ENCODE measurements at places on chromosomes 3 and 15.

DNA sequence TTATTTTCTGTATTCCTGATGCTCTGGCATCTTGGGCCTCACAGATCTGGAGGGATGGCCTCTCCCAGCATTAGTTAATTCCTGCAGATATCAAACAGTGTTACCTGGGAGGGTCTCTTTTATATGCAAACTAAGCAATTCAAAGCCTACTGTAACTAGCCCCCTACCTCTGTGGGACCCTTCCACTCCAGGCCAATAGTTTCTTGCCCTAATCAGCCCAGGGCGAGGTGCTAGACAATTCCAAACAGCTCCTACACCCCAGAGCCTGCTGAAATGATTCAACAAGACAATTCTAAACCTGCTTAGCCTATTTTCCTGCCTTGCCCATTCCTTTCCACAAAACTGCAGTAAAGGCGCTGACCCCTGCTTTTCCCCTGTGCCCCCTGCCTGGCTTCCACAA lies 106.6 kb upstream of the IGSF10 start:
- DNase-seq = no peak

DNA sequence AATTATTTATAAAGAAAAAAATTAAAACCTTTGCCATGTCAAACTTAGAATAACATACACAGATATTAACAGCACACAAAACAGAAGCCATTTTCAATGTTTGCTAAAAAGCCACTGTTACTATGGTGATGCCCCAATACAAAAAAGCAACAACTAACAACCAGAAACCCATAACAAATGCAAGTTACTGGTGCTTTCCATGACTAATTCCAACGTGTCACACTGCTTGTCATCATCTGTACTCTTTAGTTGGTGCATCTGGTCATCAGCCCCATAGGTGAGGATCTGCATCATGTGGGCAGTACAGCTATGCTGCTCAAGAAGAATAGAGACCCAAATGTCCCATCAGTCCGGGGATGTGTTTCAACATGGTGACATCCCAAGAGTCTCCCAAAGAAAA lies 52.8 kb downstream of the ATP8B4 start:
- DNase-seq = peak; percentile 70

GRCh38 chr3:118799303-118799702 lies 235.3 kb downstream of the IGSF11 start:
- DNase-seq = no peak

GRCh38 chr3:45065373-45065720 lies 39.2 kb downstream of the CLEC3B start:
- DNase-seq = no peak

GRCh38 chr3:42032693-42033349 lies 58.3 kb upstream of the TRAK1 start:
- peak; percentile 65 for DNase-seq

GRCh38 chr15:52558196-52558595 lies 10.6 kb downstream of the ARPP19 start:
- DNase-seq = peak; percentile 83

GRCh38 chr3:55297706-55298105 lies 189.4 kb downstream of the WNT5A start:
- no peak for DNase-seq

GRCh38 chr3:108222853-108223565 lies 785 bp upstream of the IFT57 start:
- peak; percentile 30 for DNase-seq

DNA sequence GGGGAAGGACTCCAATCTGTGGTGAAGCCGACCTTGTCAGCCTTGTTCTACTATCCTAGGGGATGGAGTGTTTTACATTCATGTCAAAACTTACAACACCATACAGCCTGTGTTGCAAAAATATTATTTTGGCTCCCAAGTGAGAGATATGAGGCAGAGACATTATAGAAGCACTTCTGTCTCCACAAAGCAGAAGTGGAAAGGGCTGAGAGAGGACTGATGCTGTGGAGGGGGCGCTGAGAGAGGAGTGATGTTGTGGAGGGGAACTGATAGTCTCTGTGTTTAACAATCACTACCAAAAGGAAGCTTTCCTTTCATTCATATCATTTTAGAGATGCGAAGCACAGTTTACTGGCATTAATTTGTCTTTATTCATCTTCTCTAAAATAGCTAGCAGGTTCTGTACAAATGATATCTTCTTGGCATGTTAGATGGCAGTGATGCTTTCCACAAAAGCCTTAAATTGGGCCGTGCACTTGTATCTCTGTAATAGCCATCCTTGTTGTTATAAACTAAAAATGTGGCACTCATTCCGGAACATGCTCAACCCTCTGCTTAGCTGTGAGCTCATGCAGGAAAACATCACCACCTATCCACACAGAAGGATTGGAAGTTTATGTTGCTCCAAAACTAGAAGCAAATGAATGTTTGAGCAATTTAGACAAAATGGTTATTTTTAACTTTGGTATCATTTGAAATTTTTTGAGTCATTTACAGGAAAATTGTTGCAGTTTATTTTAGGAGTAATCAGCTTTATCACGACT lies 134.6 kb upstream of the TP63 start:
- DNase-seq = no peak

- DNase-seq = no peak
These were observed 363.2 kb upstream of the NAALADL2 start for GRCh38 chr3:174495928-174496327.

DNA sequence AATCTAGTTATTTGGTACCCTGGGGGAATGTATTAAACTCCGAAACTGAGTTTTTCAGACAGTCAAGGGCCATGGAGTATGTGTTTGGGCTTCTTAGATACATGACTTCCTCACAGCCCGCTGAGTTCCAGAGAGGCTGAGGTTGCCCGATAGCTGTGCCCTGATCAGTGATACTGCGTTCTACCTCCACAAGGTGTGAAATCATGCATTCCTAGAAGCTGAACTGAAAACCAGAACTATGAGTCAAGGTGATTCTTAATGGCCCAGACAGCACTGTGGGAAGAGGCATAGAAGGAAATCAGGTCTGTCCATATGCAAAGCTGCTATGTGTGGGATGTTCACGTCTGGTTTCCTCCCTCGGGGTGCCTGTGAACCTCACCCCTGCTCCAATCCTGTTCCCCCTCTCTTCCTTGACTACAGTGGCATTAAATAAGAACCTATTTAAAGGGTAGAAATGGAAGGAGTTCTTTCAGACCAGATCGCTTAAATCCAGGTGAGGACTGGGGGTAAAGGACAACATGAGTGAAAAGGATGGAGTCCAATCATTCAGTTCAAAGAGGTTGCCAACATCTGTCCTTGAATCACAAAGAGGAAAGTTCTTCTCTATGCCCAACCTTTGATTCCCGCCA lies 74.3 kb downstream of the MYO1E start:
- DNase-seq = peak; percentile 42

- DNase-seq = no peak
These were observed 2.7 kb downstream of the TYRO3 start for GRCh38 chr15:41561777-41562145.

GRCh38 chr3:180036671-180037455 lies at the start of gene PEX5L:
TSS of gene PEX5L (minus strand) at chr3:180036937. CDS start at chr3:180036599, 338 bp downstream.
- no peak for DNase-seq

GRCh38 chr15:84633311-84634227 lies 20.5 kb downstream of the WDR73 start:
- peak; percentile 71 for DNase-seq

DNA sequence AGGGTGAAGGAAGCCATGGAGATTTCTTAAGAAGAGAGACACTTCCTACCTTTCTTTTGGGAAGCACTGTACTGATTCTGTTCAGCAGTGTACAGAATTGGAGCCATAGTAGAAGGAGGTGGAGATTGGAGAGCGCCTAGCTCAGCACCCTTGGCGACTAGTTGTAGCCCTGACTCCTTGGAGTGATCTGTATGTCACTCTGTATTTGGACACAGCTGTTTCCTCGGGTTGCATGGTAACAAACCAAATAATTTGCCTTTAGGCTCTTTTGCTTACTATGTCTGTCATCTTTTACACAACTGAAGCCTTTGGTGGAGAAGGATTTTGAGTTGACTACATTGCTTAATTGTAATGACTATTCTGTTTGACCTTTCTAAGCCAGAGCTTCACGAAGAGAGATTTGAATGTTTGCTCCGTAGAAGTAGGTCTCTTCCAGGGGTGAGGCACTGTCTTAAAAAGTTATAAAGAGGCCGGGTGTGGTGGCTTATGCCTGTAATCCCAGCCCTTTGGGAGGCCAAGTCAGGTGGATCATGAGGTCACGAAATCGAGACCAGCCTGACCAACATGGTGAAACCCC lies 77.1 kb downstream of the AKAP13 start:
- peak; percentile 14 for DNase-seq

DNA sequence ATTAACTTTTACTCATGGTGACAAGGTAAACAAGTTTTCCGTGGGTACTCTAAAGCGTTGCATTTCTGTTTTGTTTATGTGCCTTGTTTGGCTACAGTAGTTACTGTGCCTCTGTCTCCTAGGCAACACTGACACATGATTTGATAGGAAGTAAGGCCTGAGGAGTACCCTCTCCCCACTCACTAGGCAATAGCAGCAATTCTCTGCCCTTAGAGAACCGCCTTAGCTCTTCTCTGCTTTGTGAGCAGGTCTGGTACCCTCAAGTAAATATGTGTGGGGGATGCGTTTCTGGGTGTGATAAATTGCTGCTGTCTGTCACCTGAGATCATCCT lies at the start of gene IL5RA:
Gene IL5RA (minus strand): TSS at position 76 of the 332 bp plus-strand sequence. CDS start 5,390 bp downstream, outside the sequence.
- DNase-seq = no peak

GRCh38 chr3:179174316-179174715 lies 26.2 kb downstream of the PIK3CA start:
- DNase-seq = no peak

- DNase-seq = no peak
These were observed 195.7 kb upstream of the KCNMB2 start for GRCh38 chr3:178340506-178340905.

DNA sequence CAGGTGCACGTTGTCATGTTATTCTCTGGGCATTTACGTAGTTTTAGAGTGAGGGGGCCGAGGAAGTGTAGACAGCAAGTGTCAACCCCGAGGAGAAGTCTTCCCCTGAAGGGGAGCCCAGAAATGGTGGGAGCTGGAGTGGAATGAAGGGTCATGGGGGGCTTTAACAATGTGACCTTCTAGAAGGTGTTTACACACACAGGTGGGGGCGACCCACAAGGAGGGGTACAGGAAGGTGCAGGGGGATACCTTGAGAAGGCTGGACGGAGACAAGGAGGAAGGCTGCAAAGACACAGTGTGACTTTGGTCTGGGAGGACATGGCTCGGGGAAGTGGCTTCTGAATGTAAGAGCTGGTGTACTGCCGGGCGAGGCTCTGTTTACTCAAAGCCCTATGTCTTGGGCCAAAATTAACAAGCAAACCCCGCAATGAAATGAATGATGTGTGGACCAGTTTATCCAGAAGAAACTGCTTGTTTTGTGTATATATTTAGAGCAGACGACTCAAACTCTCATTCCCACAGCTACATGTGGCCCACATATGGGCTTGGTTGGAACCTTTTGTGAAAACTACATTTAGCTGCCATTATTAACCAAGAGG lies 18.7 kb downstream of the TRPM1 start:
- no peak for DNase-seq

DNA sequence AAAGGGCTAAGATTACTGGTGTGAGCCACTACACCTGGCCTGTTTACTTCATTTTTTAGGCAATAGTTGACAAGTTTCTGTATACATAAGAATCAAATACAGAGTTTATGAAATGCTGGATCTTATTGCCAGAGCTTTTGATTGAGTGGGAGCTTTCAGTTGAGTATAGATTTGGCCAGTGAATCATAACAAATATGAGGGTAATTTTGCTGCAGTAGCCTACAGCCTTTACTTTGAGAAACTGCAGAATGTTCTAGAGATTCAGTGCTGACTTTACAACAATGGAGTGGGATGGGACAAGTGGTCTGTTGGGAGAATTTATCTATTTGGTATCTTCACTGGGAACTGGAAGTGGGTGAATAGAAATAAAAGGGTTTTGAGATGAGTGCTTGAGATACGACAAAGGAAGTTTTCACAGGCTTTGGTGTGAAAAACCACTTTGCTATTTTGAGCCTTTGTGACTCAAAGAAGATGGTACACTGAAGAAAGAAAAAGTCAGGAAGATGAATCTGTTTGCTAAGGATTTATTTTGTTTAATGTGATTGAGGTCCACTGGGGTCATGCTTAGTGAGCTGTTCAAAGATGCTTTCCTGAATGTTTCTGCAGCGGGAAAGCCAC lies 227.8 kb downstream of the UBE2E2 start:
- DNase-seq = no peak

DNA sequence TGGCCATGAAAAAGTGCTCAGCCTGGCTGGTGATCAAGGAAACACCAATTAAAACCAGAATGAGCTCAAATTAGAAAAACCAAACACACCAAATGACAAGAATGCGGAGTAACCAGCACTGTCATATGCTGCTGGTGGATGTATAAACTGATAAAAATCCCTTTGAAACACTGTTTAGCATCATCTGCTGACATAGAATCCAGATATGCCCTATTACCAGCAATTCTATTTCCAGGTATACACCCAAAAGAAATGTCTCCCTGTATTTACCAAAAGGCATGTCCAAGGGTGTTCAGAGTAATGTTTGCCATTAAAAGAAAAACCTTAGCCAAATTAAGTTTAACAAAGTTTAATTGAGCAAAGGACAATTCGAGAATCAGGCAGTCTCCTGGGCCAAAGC lies 138.6 kb downstream of the FMN1 start:
- no peak for DNase-seq

All from inflammatory macrophage treated with lipopolysaccharide for 4 hours (primary cell).